ENCODE measurements at places on chromosomes 1 and 21.
A peak's percentile ranks its signal among the peaks of the same experiment; 100 is the strongest.

DNA sequence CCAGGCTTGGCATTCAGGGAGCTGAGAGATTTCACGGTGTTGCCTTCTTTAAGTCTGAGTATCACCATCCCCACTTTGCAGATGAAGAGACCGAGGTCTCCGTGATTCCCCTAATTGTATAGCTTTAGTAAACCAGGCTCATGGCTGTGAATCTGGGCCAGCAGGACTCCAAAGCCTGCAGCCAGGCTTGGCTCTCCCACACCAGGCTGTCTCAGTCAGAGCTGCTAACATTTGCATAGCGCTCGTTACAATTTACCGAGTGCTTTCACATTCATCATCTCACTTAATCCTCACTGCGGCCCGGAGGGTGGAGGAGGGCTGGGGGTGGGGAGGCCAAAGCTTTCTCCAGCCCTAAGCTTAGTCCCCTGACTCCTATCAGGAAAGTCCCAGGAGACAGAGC lies 11.7 kb downstream of the C1orf94 start:
- no peak for DNase-seq

DNA sequence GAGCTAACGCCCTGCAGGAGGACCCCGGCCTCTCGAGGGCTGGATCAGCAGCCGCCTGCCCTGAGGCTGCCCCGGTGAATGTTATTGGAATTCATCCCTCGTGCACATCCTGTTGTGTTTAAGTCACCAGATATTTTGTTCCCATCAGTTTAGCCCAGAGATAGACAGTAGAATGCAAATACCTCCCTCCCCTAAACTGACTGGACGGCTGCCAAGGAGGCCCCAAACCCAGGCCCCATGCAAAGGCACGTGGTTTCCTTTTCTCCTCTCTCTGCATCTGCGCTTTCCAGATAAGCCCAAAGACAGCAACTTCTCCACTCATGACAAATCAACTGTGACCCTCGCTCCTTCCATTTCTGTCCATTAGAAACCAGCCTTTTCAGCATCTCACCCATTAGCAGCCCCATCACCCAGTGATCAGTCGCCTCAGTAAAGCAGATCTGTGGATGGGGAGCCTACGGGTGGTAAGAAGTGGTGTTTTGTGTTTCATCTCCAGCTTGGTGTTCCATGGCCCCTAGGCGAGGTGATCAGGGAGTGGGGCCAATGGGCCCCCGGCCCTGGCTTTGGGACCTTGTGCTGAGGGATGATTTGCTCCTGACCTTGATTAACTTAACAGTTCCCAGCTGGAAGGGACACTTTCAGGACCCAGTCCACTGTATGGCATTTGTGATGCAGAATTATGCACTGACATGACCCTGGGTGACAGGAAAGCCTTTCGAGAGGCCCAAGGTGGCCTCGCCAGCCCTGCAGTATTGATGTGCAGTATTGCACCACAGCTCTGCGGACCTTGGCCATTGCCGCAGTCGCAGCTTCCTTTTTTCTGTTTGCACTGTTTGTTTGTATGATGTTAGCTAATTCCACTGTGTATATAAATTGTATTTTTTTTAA lies 5.2 kb downstream of the NPPA start:
- no peak for DNase-seq

DNA sequence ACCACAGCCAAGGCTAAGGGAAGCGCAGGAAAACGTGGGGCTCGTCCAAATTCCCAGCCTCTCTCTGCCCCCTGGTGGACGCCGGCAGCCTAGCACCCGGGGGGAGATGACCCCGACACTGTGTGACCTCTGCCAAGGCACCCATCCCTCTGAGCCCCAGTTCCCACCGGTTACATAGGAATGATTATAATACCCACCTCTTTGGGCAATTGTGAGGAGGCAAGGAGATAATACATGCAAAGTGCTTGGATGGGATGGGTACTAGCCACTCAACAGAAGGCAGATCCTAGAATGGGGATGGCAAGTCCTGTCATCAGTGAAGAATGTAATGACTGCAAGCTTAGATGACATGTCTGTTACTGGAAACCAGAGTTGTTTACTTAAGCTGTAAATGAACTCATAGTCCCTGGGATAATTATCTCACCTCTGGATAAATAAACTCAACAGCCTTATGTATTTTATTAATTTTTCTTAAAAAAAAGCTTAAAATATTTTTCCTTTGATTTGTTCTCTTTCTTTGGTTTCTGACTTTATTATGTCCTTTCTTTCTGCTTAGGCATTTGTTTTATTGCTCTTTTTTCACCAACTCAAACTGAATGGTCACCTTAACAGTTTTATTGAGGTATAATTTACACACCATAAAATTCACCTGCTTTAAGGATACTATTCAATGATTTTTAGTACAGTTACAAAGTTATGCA lies 11.3 kb upstream of the BMP8B start:
- DNase-seq = peak; percentile 55

DNA sequence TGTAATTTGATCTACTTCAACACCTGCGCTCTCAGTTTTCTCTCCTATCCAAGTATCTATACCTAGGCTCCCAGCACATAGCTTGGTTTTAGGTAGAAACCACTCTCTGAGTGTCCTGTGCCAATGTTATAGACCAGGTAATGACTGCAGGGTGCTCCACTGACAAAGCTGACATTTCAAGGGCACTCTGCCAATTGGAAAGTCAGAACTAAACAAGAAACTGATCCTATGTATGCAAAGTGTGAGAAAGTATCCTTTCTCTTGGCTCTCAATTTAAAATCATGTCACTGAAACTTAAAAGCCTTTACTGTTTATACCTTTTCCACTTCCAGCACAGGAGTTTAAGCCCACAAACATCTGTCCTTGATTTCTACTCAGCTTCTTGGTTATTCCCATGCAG lies 45.0 kb upstream of the AIM2 start:
- no peak for DNase-seq

GRCh38 chr1:193156822-193157142 lies 29.6 kb downstream of the B3GALT2 start:
- no peak for DNase-seq

DNA sequence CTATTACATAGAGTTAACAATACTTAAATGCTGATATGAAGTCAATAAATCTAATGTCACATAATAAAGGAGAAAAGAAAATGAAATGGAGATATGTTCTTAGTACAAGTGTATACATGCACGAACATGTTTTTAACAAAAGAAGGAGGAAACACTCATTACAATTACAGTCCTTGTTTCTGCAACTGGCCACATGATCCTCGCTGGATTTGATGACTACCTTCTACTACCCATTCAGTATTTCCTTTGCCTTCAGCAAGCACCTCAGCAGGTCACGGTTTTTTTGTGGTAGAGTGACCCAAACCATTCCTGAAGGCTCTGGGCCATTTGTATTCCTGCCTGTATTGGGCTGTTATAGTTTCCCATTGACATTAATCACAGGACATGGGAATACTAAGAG lies 172.8 kb upstream of the CXADR start:
- DNase-seq = no peak

DNA sequence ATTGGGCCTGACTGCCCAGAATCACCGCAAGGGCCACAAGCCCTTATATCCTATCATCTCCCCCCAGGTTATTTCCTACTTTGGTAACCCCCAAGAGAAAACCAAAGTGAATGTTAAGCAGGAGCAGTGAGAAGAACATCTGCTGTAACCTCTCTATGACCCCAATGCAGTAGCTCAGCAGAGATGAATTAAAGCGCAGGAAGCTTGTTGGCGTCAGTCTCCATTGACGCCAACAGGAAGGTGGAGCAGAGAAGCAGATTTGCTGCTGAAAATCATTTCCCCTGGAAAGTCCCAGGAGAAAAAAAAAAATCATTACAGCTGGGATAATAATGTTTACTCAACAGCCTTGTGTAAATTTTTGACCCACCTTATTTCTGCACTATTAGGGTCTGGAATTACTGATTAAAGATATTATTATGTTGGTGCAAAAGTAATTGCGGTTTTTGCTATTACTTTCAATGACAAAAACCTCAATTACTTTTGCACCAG lies 33.2 kb upstream of the FAM163A start:
- DNase-seq = no peak

- no peak for DNase-seq
These were observed 3.8 kb upstream of the SLC26A9 start for GRCh38 chr1:205947024-205947423.

DNA sequence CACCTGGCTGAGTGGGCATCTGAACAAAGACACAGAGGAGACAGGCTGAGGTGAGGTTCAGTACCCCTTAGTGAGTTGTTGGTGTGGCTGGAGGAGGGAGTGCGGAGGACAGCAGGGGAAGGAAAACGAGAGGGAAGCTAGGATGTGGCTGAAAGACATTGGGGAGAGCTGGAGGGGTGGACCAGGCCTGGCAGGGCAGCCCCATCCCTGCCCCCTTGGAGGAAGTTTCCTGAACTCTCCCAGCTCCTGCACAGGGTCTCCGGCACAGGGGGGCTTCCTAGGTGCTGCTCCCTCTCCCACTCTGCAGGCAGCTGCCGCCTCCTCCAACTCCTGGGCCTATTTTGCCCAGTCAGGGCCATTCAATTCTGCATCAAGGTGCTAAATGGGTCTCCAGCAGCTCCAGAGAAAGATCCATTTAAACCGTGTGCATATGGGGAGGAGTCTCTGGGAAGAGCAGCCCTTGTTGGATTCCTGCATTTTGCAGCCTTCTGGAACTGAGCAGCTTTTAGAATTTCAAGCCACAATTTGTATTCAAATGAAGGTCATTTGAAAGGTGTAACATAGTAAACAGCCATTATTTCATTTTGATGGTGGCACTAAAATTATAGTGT lies 193.9 kb downstream of the CAMTA1 start:
- DNase-seq = no peak

DNA sequence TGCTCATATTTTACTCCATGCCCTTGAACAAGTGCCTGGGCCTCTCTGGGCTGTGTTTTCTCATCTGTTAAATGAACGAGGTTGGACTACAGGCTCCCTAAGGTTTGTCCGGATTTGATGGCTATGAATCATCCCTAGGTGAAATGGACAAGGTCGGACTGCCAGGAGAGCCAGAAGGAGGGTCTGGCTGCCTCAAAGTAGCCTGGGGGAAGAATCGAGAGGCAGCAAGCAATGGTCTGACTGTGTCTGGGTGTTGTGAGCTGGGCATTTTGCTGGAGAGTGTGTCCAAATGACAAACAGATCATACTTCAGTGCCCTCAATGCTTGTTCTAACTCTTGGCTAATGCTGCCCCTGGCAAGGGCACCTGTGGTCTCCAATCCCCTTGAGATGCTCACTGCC lies 730.9 kb downstream of the PTPRU start:
- DNase-seq = no peak

DNA sequence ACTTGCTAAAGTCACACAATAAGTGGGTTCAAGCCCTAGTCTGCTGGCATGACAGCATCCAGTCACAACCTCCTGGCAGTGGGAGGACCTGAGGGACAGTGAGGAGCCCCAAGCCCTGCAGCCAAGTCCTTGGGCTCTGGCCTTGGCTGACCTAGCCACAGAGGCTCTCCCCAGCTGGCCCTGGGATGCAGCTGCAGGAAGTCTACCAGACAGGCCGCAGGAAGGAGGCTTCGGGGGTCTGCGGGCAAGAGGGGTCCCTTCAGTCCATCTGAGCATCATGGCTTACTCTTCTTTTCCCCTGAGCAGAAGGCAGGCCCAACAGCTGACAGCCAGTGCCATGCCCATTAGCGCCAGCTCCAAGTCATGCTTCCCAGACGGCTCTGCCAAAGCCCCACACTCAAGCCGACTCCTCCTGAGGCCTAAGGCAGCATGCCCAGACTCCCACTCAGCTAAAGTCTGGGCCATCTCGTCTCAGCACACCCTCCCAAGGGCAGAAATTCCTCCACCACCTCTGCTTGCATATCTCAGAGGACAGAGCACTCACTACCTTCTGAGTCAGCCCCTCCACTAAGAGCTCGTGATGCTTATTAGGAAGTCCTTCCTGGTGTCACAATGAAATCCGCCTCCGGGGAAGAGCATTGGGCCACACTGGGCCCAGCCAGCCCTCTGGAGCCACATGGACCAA lies 20.1 kb downstream of the SLC1A7 start:
- no peak for DNase-seq

DNA sequence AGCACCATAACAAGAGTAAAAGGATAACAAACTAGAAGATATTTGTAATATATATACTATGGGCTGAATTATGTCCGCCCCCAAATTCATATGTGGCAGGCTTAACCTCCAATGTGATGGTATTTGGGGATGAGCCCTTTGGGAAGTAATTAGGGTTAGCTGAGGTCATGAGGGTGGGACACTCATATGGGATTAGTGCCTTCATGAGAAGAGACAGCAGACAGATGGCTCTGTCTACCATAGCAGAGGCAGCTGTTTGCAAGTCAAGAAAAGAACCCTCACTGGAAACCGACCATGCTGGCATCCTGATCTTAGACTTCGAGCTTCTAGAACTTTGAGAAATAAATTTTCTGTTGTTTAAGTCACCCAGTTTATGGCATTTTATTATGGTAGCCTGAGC lies 303.6 kb downstream of the LMO4 start:
- no peak for DNase-seq

DNA sequence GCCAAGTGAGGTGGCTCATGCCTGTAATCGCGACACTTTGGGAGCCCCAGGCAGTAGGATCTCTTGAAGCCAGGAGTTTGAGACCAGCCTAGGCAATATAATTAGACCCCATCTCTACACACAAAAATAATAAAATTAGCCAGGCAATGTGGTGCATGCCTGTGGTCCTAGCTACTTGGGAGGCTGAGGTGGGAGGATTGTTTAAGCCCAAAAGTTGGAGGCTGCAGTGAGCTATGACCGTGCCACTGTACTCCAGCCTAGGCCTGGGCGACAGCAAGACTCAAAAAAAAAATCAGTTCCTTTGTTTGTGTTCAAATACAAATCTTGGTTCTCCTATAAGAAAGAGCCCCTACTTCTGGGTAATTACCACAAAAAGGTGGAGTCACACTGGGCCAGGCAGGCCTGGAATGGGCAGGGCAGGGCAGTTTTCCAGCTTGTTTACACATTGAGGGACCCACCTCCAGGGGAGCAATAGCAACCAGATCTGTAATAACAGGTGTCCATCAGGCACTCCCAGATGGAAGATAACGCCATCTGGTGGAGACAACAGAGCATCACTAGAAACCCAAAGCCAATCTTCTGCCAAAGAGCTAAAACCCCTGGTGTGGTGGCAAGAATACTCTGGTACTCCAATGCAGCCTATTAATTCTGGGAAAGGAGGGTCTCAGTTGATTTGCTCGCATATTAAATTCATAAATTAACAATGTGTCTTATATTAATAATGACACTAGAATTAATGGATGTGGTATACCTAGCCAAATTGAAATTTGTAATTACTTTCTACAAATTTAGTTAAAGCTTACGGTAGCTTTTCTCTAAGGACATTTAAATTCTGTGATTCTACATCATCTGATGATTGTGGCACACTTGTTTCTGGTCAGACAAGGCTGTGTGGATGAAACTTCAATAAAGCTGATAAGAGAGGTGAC lies 13.2 kb downstream of the PPP1R15B start:
- peak; percentile 54 for DNase-seq

DNA sequence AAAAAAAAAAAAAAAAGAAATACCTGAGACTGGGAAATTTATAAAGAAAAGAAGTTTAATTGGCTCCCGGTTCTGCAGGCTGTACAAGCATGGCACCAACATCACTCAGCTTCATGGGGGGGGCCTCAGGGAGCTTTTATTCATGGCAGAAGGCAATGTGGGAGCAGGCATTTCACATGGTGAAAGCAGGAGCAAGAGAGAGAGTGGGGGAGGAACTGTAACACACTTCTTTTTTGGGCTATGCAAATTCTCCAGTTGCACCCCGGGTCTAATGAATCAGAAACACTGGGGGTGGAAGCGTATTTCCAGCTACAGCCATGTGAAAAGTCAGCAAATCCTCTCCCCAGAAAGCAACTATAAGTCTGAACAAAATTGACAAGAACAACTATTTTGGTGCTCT lies 11.8 kb upstream of the SOD1 start:
- no peak for DNase-seq
